ENCODE measurements at places on chromosomes 5 and 9.

DNA sequence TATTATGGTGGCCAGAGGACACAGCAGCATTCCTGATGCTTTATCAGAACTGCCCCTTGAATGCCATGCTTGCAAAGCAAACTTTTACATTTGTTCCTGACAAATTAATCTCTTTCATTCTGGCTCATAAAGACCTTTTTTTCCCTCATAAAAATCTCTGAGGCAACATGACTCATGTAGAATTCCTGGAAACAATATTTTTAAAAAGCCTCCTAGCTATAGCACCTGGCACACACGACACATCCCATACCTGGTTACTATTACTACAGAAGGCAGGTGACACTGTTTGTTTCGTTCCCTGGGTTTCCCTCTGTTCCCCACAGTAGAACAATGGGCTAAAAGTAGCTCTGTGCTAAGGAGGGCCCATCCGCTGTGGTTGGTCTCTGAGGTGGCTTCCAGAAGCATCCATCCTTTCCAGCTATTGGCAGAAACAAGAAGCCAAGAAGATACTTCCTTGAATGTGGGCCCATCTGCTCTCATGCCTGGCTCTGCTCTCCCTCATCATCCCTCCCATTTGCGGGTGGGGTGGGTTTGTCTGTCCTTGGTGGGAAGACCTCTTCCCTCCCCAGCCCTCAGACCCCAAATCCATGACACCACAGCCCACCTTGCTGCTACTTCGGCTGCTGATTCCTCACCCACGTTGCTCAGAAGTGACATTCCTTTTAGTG, 59.1 kb downstream of the GALNT12 start:
- DNase-seq: no peak

DNA sequence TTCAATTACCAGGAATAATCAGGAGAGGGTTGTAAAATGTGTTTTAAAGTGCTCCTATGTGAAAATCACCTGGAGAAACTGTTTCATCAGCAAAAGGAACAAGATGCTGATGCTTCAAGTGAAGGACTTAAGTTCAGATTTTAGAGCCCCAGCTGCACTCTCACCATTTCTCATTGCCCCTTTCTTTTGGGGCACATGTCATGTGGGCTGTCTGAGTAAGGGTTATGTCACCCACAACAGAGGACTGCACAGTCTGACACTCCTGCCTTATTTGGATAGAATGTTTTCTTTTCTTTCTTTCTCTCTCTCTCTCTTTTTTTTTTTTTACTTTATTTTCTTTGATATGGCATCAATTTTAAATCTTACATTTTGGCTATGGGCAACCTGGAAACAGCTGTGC, 204.1 kb upstream of the EFNA5 start:
- DNase-seq: no peak

DNA sequence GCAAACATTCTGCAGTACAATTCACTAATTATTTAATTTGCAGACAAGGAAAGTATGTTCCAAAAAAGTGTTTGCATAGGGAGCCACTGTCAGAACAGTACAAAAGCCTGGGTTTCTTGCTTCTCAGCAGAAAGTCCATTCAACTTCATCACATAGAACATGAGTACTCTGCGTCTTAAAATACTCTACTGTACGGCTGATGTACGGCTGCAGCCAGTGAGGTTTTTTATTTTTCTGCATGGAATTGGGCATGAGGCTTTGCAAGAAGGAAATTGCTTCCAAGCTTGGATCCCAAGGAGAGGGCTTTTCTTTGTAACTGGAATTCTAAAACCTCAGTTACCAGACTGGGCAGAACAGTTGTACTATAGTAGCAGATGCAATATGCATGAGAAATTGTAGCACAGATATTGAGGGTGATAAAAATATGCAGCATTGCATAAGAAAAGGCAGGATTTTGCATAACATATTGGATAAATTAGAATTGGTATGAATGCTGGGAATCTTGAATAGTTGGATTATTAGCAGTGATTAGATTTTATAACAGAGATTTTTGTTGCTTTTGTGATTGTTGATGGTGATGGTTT, 178.1 kb upstream of the CDH9 start:
- DNase-seq: no peak

- DNase-seq: no peak
These were observed at the start of gene ADAMTS19 for GRCh38 chr5:129459777-129460671. Gene ADAMTS19 (plus strand): TSS chr5:129460298. CDS start chr5:129460392, 94 bp downstream.

- DNase-seq: no peak
These were observed 96.4 kb upstream of the SPIN1 start for GRCh38 chr9:88291856-88292255.

DNA sequence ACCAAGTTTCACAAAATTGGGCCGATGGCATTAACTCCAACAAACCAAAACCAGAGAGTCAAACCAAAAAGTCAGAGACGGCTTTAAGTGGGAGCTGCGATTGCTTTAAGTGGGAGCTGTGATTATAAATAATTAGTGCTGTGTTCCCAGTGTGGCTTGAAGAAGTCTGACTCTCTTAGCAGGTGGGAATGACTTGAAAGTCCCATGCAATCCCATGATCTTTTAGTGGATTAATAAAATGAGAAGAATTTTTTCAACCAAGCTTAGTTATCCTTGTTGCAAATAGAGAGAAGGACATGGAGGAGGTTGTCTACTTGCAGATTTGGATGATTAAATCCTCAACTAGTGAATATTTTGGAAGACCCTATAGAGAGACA, 68.5 kb downstream of the MYO10 start:
- DNase-seq: no peak

GRCh38 chr5:112059579-112060135, 302.7 kb upstream of the NREP start:
- no peak for DNase-seq

DNA sequence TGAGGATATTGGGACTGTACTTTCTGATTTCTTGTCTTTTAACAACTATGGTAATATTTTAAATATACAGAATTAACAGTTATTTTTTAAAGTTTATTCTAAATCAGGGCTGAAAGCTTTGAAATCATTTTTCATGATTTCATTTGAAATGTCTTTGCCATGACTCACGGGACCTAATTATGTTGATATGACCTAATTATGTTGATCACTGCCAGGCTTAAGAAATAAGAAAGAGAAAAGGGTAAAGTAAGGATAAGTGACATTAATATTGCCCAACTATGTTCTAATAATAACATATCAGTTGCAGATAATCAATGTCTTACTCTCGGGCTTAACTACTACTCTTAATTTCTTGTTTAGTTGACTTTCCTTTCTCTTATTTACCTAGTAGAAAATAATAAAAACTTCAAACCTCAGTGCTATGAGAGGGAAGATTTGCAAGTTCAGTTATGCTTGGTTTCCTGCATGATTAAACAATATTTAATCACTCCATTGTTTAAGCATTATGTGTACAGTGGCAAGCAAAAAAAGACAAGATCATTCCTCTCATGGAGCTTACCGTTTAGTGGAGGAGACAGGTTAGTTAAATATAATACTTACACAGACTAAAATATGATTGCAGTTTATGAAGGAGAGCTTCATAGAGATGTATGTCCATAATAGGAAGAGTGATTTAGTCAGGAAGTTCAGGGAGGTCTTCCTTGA, 67.0 kb upstream of the EIF4EBP3 start:
- no peak for DNase-seq

- DNase-seq: no peak
These were observed 88.7 kb downstream of the ADAMTS2 start for GRCh38 chr5:179256328-179257175.

- no peak for DNase-seq
These were observed 354.8 kb downstream of the ENC1 start for GRCh38 chr5:74285675-74286280.

DNA sequence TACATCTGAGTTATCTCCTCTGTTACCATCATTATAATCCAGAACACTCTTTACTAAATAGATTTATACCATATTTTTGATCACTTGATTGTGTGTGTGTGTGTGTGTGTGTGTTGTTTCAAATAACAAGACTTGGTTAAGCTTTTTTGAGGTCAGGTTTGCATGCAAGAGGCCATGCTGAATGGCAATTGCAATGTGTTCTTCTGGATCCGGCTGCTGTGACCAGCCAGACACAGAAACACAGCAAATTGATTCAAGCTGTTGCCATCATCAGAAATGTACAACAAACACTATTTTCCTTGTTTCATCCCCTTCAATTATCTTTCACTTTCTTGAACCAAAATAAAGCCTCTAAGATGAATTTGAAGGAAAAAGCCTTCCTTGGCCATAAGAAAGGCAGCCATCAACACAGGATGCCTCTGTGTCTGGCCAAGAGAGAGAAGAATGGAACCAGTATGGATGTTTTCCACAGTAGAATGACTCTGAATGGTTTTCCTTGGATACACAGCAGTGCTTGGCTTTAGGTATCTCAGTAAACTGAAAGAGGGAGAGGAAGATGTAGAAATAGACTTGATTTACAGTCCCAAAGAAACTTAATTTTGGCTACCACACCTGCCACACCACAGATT, 53.9 kb downstream of the DPYSL3 start:
- no peak for DNase-seq

Measured in iPS DF 6.9 (cell line).